ENCODE measurements at places on chromosomes 12 and 14.

DNA sequence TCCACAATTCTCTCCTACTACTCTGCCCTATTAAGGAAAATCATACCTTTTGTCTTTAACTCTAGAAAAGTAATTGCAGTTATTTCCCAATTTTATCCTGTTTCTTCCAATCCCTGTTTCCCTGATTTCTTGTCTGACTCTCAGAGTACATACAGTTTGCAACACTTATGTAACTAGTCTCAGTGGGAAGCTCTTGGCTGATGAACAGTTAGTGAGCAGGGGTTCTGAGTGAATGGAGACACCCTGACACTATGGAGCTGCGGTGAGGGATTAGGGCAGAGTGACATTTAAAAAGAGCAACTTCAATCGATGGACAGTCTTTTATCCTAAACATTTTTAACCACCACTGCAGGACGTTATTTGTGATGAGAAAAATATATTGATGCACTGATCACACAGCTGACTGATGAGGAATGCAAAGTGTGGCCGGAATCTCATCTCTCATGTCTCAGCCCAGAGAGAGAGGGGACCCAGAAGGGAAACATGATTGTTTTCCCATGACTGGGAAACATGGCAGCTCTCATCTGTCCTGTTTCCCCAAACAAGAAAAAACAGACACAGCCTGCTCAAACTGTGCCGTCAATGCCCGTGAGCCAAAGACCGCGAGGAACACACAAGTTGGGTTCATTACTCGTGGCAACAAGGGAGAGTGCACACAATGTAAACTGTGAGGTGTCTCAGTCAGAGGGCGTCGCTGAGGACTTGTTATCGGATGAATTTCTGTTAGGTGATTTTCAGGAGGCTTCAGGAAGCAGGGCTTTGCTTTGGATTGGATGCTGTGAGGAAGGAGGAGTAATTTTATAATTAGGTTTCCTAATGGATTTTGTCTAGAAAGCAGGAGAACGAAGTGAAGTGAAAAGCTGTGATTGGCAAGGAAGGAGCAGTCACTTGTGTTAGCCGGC, 5.2 kb upstream of the SLC6A13 start:
- DNase-seq = no peak

DNA sequence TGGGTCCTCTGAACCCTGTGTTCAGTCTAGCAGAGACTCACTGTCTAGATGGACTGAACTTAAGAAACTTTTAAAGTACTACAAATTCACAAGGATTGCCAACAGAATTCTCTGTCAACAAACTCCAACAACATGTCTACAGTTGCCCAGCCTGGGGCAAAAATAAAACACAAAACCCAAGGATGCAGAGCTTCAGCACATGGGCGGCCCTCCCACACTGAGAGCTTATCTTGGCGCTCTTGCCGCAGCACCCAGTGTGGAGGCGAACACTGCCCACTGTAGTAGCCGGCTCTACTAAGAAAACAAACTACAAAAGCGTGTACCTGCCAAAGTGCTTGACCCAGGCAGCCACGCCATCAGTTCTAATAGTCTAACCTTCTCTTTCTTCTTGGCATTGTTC, 66.7 kb downstream of the PTPN21 start:
- DNase-seq = no peak

DNA sequence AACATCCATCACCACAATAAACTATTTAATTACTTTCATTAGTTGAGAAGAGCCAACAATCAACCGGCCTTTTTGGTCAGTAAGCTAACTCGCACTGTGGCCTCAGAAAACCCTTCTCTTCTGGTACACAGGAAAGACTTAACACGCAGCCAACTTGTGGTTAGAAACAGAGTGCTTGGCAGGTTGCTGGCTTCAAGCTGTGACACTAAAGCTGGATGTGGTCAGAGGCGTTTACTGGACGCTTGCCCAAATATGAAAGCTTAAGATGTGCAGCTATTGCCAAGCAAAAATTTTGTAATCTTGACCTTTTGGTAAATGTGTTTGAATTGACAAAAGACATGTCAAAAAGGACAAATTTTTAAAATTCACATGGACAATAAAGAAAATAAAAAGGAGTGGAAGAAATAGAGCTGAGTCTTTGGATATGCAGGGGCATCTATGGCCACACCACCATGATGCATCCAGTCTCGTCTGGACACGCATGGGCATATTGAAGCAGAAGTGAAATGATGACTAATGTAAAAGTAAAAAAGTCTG, 2.6 kb upstream of the KLRK1 start:
- DNase-seq = peak; percentile 99

DNA sequence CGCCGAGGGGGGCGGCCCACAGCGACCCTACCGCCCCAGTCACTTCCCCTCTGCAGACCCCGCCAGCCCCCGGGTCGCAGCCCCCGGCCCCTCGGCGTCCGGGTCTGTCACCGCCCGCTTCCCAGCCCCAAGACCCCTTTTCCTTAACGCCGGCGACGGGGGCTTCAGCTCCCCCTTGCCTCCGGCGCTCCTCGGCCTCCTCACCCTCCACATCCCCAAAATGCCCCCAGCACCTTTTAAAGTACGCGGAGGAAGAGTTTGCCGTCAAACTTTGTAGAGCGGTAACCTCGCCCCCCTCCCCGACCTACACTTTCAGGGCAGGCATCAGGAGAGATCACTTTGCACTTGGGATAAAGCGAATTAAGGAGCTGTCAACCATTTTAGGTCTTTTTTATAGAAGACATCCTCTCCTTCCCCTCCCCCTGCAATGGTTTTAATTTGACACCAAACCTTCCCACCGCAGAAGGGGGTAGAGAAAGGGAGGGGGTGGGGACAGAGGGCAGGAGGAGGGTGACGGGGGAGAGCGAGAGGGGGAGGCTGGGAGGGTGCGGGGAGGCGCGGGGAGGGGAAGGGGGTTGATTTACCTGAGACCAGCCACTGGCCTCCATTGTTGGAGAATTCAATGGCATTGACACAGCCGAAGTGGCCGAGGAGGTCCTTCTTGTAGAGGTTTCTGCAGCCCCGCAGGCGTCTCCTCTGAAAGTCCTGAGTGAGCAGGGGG, 578 bp downstream of the DCAF5 start:
- no peak for DNase-seq

DNA sequence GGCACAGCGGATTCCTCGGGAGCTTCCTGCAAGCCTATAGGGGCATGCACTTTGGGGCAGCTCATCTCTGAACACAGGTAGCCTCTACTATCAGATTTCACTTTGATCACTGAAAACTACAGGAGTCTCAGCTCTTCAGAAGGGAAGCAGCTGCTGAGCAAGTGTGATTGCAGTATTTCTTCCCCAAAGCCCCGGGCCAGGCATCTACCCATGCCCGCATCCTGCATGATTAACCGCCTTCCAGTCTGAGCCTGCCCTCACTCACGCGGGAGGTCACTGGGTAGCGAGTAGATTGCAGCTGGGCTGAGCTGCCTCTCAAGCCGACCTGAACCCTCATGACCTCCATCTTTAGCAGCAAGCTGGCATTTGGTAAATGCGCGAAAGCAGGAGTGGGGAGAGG, 334.7 kb downstream of the DPF3 start:
- no peak for DNase-seq

DNA sequence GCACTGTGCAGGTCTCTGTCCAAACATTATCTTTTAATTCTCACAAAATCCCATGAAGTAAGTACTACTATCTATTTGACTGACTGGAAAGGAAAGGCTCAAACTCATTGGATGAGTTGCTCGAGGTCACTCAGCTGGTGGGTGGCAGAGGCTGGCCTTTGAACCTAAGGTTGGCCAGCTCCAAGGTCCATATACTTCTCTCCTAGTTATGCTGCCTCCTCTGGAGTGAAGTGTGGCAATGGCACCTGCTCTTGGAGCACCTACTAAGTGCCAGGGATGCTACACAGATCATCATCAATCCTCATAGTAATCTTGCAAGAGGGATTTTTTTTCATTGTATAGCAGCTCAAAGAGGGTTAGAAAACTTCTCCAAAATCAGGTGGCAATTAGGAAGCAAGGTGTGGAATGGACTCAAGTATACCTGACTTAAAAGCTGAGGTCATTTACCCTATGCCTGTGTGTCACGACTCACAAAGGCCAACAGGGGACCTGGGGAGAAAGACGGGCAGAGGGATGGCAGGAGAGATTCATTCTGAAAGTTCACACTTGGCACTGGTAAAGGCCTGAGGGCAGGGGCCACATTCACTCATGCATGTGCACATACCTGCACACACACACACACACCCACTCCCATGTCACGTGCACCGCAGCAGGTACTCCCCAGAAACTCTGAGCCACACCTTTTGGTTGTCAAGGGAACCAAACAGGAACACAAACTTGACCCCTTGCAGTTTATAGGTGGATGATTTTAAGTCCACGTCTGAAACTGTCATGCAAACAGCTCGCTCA, 146.4 kb downstream of the FOXN3 start:
- DNase-seq = no peak

DNA sequence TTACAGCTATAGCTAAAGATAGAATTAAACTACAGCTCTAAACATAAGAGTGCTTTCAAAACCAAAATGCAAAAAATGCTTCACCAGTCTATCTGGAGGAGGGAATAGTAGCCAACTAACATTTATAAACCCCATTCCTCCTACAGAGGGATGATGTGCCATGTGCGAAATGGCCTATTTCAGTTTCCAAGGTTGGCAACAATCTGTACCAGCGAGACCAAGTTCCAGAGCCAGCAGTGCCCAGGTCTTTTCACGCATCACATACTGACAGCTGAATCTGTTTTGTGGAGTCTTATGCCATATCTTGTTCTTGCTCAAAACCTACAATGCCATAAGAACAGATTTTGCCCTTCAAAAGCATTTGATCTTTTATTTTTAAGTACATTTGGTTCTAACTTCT, 24.5 kb downstream of the NELL2 start:
- DNase-seq = no peak

GRCh38 chr12:82055391-82055790, 296.2 kb upstream of the PPFIA2 start:
- DNase-seq = no peak

- no peak for DNase-seq
Measured at GRCh38 chr14:48452437-48452995, 777.1 kb upstream of the MDGA2 start.

- DNase-seq = no peak
Measured at GRCh38 chr14:97760050-97760449, 962.9 kb downstream of the VRK1 start.

- DNase-seq = no peak
Measured at GRCh38 chr12:122182887-122183587, at the start of gene LRRC43. Gene LRRC43 (plus strand): TSS chr12:122183123. CDS start chr12:122183145, 22 bp downstream.

- no peak for DNase-seq
Measured at GRCh38 chr12:88921434-88921833, 341.2 kb upstream of the KITLG start.

DNA sequence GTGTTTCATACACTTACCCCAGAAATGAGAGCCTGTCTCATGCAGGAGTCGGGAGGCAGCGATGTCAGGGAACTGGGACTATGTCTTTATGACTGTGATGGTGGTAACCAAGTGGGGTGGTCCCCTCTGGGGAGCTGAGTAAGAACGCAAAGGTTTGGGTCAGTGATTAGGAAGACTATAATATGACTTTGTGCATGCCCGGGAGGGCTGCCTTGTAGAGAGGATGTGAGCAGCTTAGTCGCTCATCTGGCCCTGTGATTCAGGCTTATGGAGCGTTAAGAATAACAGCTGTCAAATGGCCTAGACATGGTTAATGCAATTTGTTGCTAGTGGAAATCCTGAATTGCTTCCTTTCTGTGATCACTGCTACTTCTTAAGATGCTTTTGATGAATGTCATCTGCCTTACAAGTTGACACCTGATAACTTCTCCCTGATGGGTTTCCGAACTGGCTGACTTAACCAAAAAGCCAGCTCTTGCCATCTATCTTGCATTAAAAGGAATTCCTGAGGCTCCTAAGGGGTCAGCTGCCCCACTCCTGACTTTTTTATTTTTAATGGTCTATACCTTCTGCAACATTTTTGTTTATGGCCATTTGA, 35.4 kb upstream of the AACS start:
- DNase-seq = no peak

- DNase-seq = no peak
Measured at GRCh38 chr12:30877105-30877875, 49.3 kb upstream of the TSPAN11 start.

GRCh38 chr12:26636710-26637328, 196.2 kb downstream of the ITPR2 start:
- no peak for DNase-seq

GRCh38 chr14:58794993-58795762, 157.4 kb downstream of the DACT1 start:
- DNase-seq = no peak

GRCh38 chr14:91123201-91123600, 9.3 kb downstream of the DGLUCY start:
- no peak for DNase-seq

- no peak for DNase-seq
Measured at GRCh38 chr12:128817111-128818015, 6.4 kb downstream of the SLC15A4 start.

All from smooth muscle cell of the brain vasculature (primary cell).